ENCODE measurements at places on chromosomes 12 and 14.

DNA sequence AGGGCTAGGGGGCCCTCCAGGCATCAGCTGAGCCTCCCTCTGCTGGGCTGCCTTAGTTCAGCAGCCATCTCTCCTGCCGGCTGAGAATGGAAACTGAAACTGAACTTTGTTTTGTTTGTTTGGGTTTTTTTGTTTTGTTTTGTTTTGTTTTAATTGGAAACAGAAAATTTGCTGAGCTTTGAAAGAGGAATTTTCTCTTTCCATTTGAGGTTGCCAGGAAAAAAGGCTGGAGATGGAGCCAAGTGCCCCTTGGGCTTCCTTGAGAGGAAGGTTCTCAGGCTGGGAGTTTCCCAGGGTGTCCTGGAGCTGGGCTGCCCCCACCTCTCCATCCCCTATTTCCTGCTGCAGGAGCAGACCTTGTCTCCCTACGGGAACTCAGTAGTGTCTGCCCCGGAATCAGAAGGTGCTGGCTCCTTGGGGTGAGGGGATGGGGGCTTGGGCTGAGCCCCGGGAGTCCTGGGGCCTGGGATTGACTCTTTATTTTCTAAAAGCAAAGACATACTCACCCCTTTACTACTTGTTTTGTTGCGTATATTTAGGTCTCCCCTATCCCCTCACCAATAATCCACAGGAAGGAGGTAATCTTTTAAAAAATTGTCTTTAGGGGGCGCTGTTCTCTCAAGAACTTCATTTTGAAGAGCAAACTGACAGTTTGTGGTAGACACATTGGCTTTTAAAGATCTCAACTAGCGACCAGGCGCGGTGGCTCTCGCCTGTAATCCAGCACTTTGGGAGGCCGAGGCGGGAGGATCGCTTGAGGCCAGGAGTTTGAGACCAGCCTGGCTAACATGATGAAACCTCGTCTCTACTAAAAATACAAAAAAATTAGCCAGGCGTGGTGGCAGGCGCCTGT is 21.3 kb upstream of the OASL start:
- peak; percentile 81 for DNase-seq

GRCh38 chr12:79648881-79649280 is 41.9 kb downstream of the PAWR start:
- DNase-seq = no peak

- DNase-seq = no peak
Observed at GRCh38 chr12:754473-754820, 2.1 kb downstream of the WNK1 start.

DNA sequence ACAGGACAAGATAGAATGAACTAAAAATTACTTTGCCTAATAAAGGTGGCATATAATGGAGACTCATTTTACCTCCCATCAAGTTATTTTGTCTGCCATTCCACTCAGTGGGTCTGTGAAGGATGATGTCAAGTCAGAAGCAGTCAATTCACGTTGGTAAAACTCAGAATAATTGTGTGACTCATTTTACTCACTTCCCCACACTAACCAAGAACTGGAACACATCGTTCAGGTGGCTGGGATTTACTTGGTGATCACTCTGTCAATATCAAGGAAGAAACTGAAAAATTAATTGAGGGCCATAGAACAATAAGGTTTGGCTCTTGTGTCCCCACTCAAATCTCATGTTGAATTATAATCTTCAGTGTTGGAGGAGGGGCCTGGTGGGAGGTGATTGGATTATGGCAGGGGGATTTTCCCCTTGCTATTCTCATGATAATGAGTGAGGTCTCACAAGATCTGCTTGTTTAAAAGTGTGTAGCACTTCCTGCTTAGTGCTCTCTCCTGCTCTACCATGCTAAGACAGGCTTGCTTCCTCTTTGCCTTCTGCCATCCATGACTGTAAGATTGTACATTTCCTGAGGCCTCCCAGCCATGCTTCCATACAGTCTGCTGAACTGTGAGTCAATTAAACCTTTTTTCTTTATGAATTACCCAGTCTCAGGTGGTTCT is 35.7 kb upstream of the GTF2A1 start:
- no peak for DNase-seq

GRCh38 chr12:25557830-25558436 is 4.8 kb upstream of the LMNTD1 start:
- DNase-seq = no peak

- no peak for DNase-seq
Observed at GRCh38 chr14:73502017-73502619, 11.4 kb downstream of the RIOX1 start.

GRCh38 chr12:102503056-102503681 is 22.8 kb upstream of the IGF1 start:
- no peak for DNase-seq

DNA sequence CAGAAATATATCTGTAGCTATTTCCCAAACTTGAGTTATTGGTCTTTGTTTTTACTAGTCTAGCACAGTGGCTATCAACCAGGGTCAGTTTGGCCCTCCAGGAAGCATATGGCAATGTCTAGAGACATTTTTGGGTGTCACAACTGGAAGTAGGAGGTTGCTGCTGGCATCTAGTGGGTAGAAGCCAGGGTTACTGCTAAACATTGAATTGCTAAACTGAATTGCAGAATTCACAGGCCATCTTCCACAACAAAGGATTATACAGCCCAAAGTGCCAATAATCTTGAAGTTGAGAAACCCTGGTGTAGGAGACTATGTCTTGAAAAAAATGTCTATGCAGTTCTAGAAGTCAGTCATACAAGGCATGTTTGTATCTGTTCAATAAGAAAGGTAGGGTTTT is 27.7 kb downstream of the ARHGAP5 start:
- no peak for DNase-seq

- DNase-seq = no peak
Observed at GRCh38 chr12:117034701-117035151, 64.5 kb downstream of the TESC start.

DNA sequence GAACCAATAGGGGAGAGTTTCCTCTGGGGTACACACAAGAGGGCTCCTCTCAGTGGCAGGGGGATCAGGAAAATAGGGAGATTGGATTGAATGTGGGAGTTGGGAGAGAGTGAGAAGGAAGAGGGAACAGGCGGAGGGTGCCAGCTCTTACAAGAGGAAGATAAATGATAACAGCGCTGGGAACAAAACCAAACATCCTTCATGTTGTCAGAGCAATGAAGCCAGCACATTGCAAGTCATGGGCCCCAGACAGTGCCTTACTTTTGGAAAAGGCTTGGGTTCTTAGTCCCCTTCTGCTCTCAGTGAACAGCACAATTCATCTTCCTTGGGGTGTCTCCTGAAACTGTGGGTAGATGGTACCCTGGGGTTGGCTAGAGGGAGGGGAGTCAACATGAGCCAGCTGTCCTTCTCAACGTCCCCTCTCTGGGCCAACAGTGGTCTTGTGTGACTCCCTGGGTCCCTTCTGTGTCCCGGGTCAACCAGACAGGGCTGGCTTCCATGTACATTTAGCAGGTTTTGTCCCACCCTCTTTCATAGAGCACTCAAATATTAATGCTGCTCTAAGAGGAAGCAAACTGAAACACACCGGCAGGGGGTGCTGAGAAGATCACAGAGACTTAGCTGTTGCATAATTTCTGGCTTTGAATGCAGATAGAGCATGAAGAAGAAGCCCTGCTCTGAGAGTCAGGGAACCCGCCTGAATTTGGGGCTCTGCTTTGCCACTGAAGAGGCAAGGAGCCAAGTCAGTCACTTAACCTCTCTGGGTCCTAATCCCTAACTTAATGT is 138.5 kb downstream of the ESRRB start:
- DNase-seq = peak; percentile 26

- no peak for DNase-seq
Observed at GRCh38 chr14:99650189-99650588, 5.3 kb downstream of the HHIPL1 start.

GRCh38 chr14:39109893-39110715 is 4.0 kb upstream of the GEMIN2 start:
- no peak for DNase-seq

DNA sequence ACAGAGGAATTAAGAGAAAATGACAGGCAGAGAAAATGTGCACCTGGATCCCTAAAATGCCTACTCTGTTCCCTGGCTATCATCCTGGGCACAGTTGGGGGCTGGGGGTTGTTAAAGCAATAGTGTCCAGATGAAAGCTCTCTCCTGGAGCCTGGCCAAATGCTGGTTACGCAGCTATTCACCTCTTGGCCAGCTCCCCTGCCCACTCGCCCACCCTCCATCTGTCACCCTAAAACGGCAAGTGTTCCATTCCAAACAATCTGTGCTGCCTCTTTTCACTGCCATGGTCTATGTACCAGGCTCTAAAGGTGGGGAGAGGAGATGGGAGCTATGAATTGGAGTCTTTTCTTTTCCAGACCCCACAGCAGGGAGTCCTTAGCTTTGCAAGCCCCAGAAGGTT is 24.7 kb upstream of the NPFF start:
- no peak for DNase-seq

DNA sequence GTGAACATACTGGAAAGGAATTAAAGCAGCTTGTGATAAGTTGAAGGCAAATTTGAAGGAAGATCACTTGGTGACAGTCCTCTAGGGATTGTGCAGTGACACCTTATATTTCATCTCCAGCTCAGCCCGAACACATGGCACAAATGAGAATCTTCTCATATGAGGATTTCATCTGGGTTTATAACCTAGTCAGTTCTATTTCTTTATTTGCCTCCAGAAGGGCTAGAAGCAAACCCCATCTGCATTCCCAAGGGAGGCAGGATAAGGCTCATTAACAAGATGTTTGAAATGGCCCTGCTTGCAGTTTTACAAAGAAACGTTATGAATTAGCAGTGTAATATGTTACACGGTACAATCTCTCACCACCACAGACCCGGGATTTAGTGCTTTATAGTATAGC is 90.7 kb upstream of the KRR1 start:
- DNase-seq = no peak

GRCh38 chr12:87794854-87795253 is 234.3 kb downstream of the C12orf50 start:
- DNase-seq = no peak

DNA sequence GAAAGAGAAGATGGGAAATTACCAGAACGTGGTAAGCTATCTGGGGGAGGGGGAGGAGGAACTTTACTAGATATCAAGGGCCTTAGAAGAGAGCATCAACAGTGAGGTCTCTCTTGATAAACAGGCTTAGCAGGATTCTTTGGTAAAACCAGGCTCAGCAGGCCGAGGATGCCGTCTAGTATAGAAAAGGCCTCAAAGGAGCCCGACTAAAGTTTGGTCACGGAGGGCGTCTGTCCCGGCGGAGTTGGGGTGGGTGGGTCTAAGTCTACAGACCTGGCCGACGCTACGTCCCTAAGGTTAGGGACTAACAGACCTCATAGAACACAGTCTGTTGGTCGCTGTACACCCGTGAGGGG is 538 bp upstream of the TIGAR start:
- no peak for DNase-seq

GRCh38 chr12:32265951-32266350 is 133.4 kb upstream of the FGD4 start:
- DNase-seq = no peak

DNA sequence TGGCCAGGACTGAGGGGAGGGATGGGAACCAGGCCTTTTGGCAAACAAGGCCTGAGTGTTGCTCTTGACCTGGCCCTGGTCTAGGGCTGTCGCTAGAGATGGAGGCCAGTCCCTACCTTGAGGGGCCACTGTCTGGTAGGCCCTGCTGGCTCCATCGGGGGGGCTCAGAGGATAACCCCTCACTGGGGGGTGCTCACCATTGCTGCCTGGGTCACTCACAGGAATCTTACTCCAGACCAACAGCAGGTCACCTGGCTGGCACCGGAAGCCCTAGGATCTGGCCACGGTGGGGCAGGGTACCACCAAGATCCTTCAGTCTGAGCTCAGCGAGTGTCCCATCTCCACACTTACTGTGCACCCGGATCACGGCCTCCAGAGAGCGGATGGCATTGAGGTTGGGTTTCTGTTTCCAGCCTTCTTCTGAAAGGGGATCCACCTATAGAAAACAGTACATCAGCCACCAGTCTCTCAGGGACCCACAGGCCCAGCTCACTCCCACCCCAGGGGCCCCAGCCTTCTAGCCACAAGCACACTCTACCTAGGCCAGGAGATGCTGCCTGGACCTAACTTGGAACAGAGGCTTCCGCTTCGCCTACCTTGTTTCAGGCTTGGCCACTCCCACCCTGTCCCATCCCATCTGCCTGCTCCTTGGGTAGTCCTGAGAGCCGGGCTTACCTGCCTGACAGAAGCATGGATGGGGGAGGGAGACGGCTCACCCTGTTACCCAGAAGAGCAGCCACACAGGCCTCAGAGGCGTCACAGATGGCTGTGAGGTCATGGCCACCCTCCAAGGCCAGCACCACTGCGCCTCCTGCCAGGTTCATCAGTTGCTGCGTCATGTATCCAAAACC is 12.2 kb downstream of the SLC48A1 start:
- no peak for DNase-seq

DNA sequence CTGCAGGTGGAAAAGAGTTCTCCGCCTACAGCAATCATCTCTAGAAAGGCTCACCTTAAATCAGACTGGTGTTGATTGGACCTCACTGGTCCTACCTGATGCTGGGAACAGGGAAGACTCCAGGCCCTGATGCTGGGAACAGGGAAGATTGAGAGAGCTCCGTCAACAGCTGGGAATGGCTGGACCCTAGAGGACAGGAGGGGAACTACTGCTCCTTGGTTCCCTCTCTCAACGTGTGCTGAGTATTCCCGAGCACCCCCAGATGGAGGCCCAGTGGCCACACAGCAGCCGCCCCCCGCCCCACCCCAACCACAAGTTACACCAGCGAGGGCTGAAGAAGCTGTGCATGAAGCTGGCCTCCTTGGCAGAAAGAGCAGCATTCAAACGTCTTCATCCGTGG is 240.3 kb downstream of the SLC15A4 start:
- DNase-seq = no peak

GRCh38 chr12:57261428-57261865 is 10.5 kb upstream of the STAC3 start:
- no peak for DNase-seq

GRCh38 chr12:96534339-96534738 is 45.0 kb downstream of the CFAP54 start:
- no peak for DNase-seq

DNA sequence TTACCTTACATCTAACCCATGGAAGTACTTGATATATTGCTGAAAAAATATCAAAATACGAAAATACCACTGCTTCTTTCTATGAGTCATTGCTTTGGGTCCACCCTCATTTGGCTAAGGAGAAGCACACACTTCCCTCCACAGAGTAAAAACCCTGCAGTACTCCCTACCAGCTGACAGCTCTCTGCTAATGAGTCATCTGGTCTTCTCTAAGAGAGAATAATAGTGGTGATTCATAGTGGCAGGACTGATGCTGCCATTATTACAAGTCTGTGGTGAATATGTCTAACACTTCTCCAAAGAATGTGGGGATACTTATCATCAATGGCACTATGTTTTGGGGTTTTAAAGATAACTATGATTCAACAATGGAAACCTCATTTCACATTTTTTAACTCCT is 90.7 kb downstream of the PPFIA2 start:
- no peak for DNase-seq

DNA sequence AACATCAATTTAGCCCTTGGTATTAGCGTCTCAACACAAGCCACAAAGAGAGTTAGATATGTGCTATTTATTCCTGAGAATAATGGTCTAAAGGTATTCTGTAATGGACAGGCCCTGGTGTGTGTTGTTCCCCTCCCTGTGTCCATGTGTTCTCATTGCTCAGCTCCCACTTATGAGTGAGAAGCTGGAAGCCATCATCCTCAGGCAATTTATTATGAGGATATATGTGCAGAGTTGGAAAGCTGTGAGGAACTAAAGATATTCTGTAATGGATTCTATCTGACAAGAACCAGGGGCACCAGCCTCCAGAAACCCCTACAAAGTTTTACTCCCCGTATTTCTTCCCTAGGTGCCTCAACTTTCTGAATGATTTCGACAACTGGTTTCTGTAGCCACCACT is 210.8 kb downstream of the GRIN2B start:
- no peak for DNase-seq
